ENCODE measurements at places on chromosomes 4 and X.

GRCh38 chr4:89056953-89057398 lies at the start of gene FAM13A:
Gene FAM13A (minus strand): TSS chr4:89057185. CDS start chr4:89056964, 221 bp downstream.
- DNase-seq: no peak

GRCh38 chrX:48617542-48618340 lies 20.4 kb downstream of the WDR13 start:
- DNase-seq: no peak

DNA sequence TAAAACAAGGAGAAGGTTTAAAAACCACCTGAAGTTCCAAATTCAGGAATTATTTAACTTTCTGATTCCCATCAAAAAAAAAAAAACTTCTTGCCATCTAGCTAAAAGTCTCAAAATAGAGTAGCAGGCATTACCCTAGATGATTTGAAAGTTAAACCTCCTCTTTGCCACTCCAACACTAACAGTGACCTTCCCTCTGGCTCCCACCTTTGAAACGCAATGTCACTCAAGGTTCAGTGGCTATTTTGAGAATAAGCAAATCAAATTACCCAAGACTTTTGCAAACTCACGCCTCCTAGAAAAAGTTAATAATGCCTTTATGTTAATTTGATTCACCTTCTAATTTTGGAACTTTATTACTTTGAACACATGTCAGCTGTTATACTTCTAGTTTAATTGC lies 103.2 kb downstream of the ARHGAP6 start:
- DNase-seq: no peak

- no peak for DNase-seq
These were observed 75.9 kb downstream of the NAA11 start for GRCh38 chr4:79249881-79250503.

GRCh38 chr4:112098841-112099530 lies 46.3 kb upstream of the FAM241A start:
- no peak for DNase-seq

DNA sequence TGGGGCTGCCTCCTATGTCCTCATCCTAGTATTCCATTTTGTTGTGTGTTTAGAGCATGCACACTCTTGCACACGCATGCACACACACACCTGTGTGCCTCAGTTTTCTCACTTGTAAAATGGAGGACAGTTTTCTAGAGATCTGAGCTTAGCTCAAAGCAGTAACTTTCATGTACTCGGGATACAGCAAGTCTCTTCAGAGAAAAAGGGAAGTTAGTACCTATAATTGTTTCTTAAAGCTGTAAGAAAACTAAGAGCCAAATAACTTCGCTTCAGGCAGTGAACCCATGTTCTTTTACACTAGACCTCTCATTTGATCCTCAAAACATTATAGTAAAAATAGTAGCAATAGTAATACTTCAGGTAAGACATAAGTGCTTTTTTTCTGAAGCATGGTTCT lies 49.6 kb downstream of the KIT start:
- DNase-seq: no peak

DNA sequence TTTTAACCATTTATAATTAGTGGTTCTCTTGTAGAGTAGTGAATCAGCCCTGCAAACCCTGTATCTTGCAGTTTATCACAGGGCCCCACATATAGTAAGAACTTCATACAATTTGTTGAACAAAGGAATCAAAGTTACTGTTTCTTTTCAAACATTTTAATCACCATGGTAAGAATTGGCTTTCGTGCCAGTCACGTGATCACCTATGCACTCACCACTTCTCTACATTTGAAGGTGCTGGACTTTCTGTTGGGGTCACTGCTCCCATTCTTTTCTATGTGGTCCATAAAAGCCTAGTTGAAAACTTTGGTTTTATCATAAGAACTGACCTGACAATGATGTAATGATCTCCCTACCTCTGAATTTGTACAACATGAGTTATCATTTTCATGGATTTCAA lies 426.4 kb upstream of the CPEB2 start:
- no peak for DNase-seq

DNA sequence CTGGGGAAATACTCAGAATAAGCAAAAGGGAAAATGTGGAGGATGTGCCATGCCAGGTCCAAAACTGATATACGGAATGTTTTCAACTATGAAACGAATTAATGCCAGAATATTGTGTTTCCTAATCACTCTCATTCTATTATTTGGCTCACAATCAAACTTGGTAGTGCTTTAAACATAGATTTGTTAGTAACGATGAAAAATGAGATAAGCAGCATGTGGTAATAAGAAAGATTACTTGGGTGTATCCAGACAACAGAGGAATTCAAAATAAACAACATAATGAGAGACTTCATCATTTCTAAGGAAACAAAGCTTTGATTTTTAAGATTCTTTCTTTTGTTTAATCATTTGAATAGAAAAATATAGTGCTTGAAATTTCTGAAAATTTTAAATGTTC lies 237.3 kb downstream of the TACR3 start:
- DNase-seq: no peak

GRCh38 chr4:67558493-67558892 lies at the start of gene STAP1:
Gene STAP1 (plus strand): TSS chr4:67558727. CDS start chr4:67558810, 83 bp downstream.
- no peak for DNase-seq

- no peak for DNase-seq
These were observed 16.6 kb downstream of the JAKMIP1 start for GRCh38 chr4:6183740-6184139.

DNA sequence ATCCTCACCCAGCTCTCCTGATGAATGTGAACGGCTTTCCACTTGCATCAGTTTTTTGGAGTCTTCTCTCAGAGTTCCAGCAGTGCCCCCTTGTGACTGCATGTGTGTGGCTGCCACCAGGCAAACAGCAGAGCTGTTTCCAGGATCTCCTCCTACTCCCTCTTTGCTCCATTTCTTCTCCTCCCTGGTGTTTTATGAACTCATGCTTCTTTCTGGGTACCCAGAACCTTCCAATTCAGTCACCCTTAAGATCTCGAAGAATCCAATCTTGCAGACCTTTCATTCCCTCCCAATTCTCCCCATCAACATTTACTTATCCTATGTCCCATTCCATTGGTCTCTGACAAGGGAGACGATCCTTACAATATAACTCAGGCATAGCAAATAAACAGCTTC lies 6.8 kb upstream of the TCEANC start:
- DNase-seq: no peak

DNA sequence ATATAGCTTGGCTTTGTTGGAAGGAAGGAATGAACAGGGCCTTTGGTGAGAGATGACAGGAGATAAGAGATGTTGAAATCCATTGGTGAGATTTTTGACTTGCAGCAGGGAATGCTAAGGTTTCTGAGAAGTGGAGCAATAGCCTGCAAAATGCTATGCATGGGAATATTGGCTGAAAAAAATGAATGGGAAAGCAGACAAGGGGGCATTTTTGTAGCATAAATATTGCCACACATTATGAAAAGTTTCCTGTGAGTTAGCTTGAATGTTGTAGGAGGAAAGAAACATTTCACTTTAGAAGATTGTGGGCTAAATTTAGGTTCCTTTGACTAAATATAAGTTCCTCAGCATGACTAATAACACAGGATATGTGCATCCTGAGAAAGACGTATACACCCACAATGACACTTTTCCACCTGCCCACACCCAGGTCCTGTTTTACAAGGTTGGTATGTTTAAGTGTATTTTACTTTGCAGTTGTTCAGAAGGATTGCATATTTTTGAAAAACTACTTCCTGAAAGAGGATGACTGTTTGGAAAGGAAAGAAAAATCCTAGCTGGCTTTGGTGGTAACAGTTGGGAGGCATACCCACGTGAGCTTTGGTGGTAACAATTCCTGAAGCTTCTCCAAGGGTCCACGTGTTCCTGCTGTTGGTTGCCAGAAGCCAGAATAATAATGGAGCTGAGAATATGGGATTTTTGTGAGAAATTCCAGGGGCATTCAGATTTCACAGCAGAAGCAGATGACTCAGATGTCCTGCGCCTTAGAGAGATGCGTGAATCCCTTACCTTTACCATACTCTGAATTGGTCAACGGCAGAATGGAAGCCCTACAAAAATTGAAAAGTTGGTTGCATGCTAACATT lies 28.5 kb downstream of the PHEX start:
- no peak for DNase-seq

GRCh38 chrX:24846550-24847150 lies 152.9 kb downstream of the POLA1 start:
- no peak for DNase-seq

- DNase-seq: no peak
These were observed 133.8 kb downstream of the PALLD start for GRCh38 chr4:168630445-168631187.

- DNase-seq: no peak
These were observed 976.2 kb downstream of the RAB28 start for GRCh38 chr4:12507868-12508481.

DNA sequence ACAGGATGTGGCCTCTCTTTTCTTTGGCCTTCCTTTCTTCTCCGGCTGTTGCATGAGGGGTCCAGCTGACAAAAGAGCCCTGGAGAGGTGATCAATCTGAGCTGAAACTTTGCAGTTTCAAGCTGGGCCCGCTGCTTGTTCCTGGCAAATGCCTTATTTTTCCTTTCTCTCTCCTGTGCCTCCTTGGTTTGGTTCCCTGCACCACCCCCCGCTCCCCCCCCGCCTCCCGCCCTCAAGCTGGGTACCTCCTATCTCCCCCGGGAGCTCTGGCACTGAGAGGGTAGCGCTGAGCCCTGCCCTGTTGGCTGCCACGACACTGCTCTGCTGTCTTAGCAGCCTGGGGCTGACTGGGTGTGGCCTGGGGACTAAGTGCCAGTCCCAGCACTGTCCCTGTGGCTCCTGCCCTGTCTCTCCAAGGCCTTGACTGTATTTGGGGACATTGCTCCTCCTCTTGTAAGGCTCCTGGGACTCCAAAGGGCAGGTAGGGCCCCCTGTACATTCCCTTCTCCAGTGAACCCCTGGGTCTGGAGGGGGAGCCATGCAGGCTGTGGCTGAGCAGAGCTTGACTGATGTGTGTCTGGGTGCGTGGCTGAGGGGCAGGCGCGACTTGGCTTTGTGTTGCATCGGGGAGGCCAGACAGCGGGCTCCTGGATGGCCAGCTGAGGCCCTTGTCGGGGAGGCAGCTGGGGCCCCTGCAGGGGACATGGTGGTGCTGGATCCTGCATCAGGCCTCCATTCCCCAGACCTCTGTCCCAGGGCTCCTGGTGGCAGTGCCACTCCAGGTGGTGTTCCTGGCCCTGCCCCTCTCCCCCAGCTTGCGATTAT lies 1.1 kb downstream of the PLXNA3 start:
- DNase-seq: no peak

- no peak for DNase-seq
These were observed 415 bp upstream of the TENM3 start for GRCh38 chr4:182242787-182243186.

- no peak for DNase-seq
These were observed 139.3 kb downstream of the TLL1 start for GRCh38 chr4:166012129-166013030.

GRCh38 chr4:187238646-187239045 lies 515.0 kb upstream of the FAT1 start:
- no peak for DNase-seq

DNA sequence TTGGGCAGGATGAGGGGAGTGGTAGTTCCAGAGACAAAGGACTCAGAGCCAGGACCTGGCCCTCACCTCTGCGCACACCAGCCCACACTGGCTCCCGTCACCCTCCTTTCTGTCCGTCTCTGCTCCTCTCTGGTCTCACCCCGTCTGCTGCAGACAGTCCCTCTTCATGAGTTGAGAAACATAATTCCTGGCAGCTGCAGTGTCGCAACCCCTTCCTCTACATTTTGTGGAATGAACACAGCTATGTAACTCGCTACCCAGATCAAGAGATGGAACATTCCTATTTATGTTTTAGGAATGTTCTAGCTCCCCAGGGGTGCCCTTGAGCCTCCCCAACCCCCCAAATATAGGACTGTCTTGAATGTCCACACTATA lies 59.3 kb downstream of the SHROOM2 start:
- DNase-seq: no peak

DNA sequence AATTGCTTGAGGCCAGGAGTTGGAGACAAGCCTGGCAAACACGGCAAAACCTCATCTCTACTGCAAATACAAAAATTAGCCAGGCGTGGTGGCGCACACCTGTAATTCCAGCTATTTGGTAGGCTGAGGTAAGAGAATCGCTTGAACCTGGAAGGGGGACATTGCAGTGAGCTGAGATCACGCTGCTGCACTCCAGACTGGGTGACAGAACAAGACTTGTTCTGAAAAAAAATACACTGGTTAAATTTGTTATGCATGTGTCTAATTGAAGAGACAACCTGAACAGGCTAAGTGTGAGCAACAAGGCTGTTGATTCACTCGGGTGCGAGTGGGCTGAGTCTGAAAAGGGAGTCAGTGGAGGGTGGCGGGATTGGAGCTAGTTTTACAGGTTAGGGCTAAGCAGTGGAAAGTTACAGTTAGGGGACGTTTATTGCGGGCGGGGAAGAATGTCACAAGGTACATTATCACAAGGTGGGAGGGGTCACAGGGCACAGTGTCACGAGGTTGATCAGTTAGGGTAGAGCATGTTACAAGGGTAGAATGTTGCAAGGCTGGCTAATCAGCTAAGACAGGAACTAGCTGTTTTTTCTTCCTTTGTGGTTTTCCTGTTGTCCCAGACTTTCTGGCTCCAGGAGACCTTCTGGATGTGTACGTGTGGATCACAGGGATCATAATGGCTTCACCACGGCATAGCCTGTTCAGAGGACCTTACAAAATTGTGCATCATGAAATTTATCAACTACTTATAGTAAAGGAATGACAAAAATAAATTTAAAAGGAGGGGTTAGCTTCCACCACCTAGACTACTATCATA lies 115.8 kb downstream of the NAA11 start:
- DNase-seq: no peak

GRCh38 chr4:68404153-68404552 lies 43.1 kb upstream of the TMPRSS11E start:
- no peak for DNase-seq

- DNase-seq: no peak
These were observed 3.3 kb downstream of the NUDT9 start for GRCh38 chr4:87425711-87426110.

DNA sequence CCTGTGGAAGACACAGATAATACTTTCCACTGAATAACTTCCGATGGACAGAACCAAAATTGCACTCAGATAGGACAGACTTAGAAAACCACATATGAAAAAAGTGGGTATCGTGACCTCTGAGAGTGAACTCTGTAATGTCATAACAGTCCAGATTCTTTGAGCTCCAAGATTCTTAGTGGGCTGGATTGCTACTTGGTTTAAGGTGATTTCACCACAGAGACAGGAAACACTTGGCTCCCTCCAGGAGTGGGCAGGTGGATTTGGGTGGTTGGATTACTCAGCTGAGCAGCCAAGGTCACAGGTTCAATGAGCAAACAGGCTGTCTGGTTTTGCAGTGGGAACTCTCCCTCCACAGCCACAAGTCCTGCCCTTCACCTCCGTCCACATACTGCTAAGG lies 126.0 kb downstream of the AFAP1 start:
- no peak for DNase-seq

DNA sequence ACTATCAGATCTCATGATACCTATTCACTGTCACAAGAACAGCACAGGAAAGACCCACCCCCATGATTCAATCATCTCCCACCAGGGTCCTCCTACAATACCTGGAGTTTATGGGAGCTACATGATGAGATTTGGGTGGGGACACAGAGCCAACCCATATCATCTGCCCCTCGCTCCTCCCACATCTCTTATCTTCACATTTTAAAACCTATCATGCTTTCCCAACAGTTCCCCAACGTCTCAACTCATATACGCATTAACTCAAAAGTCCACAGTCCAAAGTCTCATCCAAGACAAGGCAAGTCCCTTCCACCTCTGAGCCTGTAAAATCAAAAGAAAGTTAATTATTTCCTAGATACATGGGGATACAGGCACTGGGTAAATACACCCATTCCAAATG lies 1185.2 kb downstream of the PCDH7 start:
- no peak for DNase-seq
